ENCODE measurements at places on chromosomes 6 and 20.

GRCh38 chr6:30013291-30013922 lies 47.7 kb upstream of the POLR1H start:
- no peak for DNase-seq

DNA sequence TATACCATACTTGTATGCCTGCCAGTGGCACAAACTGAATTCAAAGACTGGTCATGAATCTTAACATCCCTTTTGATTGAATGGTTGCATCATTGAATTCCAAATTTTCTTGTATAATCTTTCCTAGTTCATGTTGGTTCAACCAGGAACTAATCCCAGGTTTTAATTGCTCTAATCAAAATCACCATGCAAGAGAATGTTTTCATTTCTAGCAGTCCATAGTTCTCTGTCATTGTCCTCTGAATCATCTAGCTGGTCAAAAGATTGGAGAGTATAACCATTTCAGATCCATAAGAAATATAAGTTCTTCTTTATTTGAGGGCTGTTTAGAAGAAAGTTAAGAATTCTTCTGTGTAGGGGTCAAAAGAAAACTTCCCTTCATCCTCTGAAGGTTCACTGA lies 57.2 kb downstream of the ZNF292 start:
- no peak for DNase-seq

DNA sequence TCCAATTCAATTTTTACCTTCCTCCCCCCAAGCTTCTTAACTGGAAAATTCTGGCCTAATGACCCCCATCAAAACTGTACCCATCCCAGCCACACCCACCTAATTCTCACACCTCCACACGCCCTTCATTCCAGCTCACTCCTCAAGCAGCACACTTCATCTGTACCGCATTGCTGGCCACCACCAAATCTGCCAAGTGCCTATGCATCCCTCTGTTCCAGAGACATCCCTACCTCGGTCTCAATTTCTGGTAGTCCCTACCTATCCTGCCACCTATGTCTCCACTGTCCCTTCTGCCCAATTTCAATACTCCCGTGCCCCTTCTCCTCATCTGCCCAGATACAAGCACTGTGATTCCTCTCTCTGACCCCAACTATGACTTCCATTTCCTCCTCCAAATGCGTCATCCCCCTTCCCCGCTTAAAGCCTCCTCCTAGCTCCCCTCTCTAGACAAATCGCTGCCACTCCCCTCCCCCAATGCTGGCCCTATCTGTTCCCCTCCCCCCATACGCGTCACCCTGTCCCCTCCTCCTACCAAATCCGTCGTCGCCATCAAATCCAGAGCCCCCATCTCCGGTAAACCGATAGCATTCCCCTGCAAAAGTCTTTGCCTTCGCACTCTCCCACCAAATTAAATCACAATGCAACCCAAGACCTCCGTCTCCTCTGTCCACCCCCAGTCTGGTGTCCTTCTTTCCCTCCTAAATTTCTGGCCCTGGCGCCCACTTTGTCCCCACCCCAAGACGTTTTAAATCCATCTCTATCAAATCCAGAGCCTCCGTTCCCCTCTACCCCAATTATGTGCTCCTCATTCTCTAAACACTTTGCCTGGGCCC lies 1.2 kb downstream of the MTCH1 start:
- DNase-seq = no peak

- no peak for DNase-seq
These were observed 16.8 kb upstream of the ARID1B start for GRCh38 chr6:156760377-156760776.

GRCh38 chr6:106908386-106908840 lies 66.1 kb downstream of the CD24 start:
- DNase-seq = no peak

GRCh38 chr6:159521962-159522361 lies 171.1 kb downstream of the SOD2 start:
- DNase-seq = no peak

DNA sequence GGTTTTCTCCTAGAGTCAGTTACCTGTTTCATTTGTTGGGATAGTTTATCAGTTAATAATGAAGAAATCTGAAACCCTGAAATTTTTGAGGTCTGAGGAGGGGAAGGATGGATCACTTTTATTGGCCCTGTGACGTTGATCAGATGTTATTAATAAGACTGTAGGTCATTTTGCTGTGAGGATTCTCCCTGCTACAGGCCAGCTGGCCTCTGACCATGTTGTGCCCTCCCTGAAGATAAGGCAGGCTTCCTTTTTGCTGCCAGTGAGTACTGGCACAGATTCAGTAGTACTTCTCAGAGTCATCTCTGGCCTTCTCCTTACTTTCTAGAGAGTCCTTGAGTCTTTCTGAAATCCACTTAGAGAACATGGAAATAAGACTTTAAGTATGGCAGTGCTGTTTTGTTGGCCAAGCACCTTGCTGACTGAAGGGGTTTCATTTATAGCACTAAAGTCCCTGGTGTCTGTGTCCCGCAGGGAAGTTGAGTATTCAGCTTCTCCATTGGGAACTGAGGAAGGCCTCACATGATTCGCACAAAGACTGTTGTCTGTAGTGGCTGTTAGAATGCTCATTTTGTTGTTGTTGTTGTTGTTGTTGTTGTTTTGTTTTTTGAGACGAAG lies 202.6 kb downstream of the DTNBP1 start:
- no peak for DNase-seq

DNA sequence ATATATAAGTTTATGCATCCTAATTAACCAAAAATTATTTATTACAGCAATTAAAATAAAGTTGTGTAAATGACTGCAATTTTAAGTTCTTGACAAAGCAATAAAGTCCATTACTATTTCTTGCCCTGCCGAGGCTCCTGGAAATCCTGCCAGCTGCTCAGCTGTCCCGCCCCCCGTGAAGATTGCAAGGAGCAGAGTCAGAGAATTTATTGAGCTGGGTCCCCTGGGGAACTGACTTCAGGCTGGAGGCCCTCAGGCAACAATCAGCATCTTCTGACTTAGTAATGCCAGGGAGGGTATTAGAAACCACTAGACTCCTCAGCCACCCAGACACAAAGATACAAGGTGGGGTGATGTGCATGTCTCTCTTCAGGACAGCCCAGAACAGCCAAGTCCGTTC lies 92.3 kb downstream of the EDN3 start:
- DNase-seq = no peak
